GM23248 (cell line): ENCODE measurements at places on chromosomes 5 and 9.
A peak's percentile ranks its signal among the peaks of the same experiment; 100 is the strongest.

- peak; percentile 66 for DNase-seq
These were observed at the start of gene CMYA5 for GRCh38 chr5:79689541-79690466. CMYA5 (plus strand) TSS chr5:79689836; CDS start chr5:79689908, 72 bp downstream.

GRCh38 chr9:112069318-112070169 lies 105.6 kb downstream of the SUSD1 start:
- DNase-seq, result peak; percentile 21

DNA sequence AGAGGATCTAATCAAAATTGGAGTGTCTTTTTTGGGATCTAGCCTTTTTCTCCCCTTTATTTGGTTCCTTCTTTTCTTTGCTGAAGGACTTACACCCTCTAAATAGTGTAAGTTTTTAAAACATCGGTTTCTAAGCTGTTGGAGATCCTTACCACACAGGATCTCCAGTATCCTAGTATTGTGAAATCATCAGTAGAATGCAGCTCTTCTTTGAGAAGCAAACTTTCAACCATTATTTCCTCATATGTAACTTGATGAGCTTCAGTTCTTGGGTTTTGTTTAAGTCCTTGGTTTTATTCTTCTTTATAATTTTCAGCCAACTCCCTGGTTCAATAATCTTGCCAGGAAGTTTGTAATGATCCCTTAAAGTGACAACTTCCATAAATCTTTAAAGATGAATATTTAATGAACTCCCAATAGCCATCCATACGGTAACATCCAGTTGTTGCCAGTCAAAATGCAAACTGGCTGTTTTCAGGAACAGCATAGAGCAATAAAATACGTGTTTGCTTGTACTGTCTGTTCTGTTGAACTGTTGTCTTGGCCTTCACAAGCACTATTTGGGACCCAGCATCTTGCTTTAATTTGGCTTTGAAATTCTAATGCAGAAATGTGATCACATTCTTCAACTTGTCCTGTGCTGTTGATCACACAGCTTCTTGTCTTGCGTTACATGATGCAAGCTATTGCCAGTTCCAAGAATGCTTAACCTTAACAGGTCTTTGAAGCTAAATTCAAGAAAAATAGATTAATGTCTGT lies 34.8 kb upstream of the TTC23L start:
- DNase-seq, result peak; percentile 35

GRCh38 chr9:113701774-113702755 lies 174.0 kb upstream of the ZNF618 start:
- DNase-seq, result peak; percentile 20

DNA sequence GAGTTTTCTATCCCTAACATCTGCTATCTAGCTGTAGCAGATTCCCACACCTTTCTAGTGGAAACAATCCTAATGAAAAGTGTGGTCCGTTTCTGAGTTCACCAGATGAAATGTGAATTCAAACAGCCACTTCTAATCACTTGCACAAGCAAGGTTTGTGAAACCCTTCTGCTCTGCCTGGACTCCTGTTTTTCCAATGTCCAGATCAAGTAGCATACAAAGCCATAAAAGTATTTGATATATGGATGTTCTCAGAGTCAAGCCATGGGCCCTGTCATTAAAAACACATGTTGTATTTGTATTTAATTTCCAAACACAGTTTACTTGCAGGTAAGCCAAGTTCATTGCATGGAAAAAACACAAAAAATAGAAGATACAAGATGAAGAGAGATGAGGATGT lies 570.4 kb downstream of the NR2F1-AS1 start:
- no peak for DNase-seq

DNA sequence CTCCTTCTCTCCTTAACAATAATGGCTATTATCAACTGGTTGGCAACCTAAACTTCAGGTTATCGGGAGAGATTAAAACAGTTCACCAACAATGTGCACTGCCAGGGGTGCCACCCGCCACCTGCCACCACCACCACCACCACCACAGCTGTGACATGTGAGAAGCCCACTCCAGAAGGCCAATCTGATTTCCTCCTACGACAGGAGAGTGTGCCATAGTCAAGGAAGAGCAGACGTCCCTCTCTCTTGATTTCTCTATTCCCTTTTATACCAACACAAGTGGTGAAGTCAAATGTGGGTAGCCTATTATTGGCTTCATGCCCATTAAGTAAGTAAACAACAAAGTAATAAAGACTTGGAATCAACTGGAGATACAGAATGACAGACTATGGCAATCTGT lies 22.4 kb downstream of the GNAQ start:
- no peak for DNase-seq

GRCh38 chr5:108257996-108258395 lies 123.9 kb downstream of the FBXL17 start:
- DNase-seq, result peak; percentile 57

DNA sequence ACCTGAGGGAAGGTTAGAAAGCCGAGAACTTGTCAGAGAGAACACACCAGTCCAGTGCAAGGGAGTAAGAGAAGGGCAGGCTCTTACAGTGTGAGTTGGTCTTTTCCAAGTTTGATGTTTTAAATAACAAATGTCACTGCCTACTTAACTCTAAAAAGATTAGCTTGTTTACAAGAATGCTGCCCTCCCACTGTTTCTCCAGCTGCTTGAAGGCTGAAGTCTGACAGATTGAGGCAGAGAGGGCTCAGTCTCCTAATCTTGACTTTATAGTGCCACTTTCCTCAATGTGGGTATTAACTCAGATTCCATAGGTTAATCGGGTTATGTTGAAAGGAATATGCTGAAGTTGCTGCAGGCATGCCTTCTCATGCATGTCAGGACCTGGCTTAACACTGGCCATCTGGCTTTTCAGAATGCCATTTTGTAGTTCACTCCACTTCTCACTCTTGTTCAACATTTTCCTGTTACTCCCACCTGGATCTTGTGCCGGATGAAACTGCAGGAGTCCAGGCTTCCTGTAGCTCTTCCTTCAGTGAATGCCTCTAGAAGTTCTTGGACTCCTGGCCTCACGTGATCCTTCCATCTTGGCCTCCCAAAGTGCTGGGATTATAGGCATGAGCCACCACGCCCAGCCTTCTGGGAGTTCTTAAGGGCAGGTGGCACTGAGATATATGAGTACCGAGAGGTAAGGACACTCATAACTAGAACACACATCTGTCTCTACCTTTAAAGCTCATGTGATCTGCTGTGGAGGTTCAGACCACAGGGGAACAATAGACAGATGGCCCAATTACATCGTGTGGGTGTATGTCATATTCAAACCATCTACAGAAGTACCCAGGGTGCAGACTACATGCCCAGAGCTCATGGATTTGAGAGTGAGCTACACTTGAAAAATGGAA lies 249.7 kb downstream of the ARHGAP26 start:
- DNase-seq, result no peak

GRCh38 chr9:72476100-72476499 lies 45.3 kb upstream of the TMC1 start:
- DNase-seq, result no peak

GRCh38 chr5:1322955-1323802 lies 21.7 kb downstream of the CLPTM1L start:
- no peak for DNase-seq

GRCh38 chr9:115590011-115590410 lies 472.1 kb upstream of the TNC start:
- peak; percentile 96 for DNase-seq
